ENCODE measurements at places on chromosomes 7 and 10.

DNA sequence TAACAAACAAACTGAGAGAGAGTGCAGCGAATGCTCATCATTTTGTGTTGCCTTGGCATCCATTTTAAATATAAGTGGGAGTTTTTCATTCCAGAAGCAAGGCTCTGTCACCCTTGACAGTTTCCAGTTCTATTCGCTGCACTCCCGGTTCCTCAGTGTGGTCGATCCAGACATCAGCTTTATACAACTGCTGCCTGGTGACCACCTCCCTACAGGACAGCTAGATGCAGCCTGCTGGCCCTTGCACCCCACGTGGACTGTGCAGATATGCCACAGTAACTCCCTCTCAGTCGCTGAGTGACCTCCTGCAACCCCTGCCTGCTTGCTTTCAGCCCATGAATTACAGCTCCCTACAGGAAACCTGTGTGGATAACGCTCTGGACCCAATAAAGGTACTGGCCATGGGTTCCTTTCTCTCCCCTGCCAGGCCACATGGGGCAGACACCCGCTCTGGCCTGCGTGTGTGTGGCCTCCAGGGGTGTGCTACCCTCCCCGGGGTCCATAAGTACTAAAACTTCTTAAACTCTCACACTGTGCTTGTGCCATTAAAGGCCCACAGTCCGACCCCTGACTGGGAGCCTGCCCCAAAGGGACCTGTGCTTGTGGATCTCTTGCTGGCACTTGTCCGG lies 23.6 kb downstream of the BEND7 start:
- no peak for DNase-seq

- no peak for DNase-seq
These were observed 101.0 kb upstream of the IKZF1 start for GRCh38 chr7:50203521-50203920.

DNA sequence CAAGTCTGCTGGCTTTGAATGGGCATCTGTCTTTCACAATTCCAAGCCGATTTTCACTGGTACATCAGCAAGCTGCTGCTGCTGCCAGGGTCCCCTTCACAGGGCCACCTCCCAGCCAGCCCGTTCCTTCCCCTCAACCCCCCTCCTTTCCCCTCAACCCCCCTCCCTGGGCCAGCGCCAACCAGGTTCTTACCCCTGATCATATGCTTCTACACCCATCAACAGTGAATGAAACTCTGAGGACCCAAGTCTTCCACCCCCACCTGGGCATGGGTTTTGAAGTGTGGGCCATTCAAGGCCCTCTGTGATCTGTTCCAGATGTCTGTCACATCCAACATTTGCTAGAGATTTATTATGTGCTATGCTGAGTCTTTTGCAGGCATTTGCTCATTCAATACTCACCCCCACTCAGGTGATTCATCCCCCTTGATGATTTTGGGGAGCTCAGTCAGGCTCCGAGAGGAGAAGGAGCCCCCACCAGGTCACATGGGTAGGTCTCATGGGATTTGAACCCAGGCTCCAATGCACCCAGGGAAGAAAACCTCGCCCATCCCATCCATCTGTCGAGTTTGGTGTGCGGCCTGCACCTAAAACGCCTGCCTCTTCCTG lies 52.7 kb upstream of the FOXK1 start:
- no peak for DNase-seq

DNA sequence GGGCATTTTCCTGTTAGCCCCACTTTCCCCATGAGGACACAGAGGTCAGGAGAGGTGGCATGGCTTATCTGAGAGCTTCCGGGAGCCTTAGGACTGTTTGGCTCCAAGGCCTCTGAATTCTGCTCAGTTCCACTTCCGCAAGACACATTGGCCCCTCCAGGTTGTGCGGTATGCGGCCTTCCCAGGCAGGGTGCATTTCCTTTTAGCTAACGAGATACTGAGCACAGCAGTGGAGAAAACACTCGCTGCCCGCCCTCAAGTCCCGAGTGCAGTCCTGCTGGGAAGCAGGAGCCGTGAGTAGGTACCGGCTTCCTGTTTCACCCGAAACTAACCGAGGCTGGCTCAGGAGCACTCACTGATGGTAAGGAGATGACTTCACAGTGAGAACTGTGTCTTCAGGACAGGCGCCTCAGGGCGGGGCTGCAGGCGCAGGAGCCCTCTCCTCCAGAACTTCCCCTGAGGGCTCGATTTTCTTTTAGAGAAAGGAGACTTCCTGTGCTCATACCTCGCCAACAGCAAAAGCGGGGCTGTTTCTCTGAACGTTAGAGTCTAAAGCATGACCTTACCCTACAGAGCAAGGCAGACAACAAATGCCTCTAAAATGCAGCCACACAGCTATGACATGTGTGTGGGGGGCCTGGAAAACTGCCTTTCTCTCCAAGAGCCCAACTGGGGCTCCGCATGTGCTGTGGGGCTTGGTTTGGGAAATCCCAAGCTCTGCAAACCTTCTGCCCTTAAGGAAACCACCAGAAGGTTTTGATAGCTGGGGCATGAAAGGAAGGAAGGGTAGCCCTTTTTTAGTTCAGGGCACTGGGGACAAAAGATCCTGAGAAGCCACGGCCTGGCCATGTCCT lies 25.9 kb downstream of the RGS10 start:
- no peak for DNase-seq

DNA sequence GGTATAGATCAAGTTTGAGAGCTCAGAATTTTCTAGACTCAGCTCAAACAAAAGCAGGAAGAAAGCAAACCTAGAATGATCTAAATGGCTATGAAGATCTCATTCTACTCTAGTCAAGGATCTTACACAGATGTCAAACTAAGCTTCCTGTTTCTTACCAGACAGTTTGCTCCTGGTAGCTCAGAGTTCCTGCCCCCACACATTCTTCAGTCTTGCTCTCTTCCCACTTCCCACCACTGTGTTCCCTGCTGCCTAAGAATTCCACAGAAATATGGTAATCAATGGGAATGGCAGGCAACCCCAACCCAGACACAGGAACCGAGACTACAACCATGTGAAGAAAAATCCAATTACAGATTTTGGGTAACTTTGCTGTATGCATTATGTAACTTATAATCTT lies 133.4 kb upstream of the PTN start:
- no peak for DNase-seq

DNA sequence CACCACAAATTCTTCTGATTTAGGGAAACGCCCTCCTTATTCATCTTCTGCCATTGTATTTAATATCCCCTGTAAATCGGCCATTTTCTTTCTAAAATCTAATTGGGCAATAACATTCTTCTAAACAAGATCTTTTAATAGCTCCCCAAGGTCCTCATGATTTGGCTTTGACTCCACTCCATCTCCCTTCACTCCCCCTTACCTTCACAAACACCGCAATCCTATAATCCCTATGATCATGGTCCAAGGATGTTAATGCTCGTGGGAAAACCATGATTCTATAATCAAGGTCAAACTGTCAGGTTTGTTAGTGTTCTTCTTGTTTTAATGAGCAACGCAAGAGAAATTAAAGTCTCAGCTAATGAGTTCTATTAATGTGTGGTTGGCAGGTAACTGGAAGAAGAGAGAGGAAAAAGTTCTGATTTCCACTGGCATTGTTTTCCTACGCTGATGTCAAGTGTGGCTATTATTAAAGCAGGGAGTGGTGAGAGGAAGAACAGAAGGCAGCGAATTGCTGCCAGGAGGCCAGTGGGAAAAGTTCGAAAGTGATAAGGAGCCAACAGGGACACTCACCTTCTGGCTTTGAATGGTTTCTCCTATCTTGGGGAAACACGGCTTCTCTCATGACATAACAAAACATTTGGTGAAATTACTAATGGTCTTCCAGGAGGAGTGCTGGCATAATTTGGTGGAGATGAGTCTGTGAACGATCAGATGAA lies 28.1 kb downstream of the LRRC72 start:
- DNase-seq: no peak

DNA sequence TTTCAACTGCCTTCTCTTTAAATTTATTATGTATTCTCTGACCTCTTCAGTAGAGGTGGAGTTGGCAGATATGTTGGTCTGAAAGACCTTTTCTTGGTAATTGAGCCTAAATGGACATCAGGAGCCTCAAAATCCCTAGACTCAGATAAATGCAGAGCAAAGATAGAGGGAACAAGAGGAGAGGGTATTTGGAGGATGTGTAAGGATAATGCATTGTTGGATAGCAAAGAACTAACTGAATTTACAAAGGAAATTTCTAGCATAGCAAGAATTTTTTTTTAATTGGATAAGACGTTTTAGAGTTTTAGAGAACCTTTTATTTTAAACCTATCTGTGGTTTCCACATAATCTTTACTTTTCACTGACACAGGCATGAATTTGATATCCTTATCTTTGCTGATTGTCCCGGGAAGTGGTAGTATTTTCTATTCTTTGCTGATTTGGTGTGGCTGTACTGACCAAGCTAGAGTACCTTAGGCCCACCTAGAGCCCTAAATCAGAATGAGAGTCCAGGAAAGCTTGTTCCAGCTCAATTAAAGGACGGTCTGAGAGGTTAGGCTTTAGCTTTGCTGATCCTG lies 91.3 kb downstream of the NRF1 start:
- no peak for DNase-seq

Data from RWPE1 (cell line).